ENCODE measurements at places on chromosomes 2 and 18.

DNA sequence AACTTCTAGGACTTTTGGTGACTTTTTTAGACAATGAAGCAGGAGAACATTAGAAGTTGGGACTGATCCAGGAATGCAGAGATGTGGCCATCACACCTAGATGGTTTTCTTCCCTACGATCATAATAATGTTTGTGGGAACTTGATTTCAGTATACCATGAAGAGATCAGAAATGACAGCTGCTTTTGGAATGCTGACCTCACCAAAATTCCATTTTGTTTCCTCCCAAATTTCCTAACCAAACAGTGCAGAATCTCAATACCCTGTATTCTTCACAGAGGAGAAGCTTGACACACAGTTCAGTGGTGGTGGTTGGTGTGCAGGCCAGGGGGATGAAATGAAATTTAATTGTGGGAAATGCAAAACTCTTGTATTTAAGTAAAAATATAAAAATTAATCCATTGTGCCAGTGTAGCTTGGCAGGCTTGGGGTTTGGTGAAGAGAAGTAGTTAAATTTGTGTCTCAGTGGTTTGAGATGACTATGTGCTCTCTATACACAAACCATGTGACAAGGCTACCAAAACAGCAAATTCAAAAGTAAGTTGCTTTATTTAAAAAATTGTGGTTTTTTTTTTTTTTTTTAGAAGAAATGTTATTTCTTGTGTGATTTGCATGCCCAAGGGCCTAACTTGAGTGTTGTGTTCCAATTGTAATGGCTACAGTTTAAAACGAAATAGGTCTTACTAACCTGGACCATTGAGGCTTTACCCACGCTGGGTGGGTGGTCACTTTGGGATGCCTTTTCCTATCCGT is 252.4 kb downstream of the LPIN1 start:
- DNase-seq = no peak

- no peak for DNase-seq
These were observed 164.1 kb upstream of the GATA6 start for GRCh38 chr18:22005191-22005841.

DNA sequence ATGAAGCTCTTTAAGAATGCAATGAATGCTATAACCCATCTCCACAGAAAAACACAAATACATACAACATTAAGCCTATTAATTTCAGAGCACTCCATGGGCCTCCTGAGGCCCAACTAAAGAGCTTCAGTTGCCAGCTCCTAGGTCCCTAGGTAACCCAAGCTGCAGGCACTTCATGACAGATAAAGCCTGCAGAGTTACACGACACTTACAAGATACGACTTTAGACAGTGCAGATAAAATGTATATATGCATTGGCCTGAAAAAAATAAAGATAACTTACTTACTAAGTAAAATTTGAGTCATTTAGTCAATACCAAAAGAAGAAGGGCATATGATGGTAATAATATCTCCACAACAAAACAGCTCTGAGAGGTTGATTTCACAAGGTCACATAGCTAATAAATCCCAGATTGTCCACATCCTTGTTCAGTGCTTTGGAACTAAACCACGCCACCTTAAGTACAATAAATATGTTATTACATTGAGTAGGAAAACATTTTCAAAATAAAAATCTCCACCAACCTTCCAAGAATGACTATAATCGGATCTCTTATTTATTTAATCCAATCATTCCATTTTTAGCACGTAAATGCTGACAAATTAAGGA is 3.4 kb downstream of the MAP4K3 start:
- no peak for DNase-seq

DNA sequence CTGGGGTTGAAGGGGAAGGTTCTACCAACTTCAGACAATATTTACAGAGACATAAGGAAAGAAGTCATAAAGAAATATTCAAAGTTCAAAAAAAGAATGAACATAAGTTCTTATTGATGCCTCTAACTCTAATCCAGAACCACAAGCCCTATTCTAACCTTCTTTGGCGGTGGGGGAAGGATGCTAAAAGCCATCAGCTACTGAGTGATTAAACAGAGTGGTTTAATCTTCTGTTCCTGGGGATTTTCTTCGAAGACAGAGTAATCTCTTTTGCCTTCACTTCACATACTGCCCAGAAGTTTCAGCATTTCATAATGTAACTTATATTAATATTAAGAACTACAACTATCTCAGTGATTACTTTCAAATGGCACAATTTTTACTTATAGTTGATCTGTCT is 51.2 kb upstream of the TXNDC2 start:
- no peak for DNase-seq

- DNase-seq = no peak
These were observed 158.9 kb downstream of the VAPA start for GRCh38 chr18:10072671-10073175.

GRCh38 chr2:24049485-24050021 is at the start of gene FKBP1B:
TSS of gene FKBP1B (plus strand) at chr2:24049741. CDS start at chr2:24049850, 109 bp downstream.
- peak; percentile 57 for DNase-seq

- DNase-seq = no peak
These were observed 3.1 kb downstream of the ARHGAP25 start for GRCh38 chr2:68737711-68738110.

- no peak for DNase-seq
These were observed 290.5 kb upstream of the HS6ST1 start for GRCh38 chr2:128608921-128609880.

DNA sequence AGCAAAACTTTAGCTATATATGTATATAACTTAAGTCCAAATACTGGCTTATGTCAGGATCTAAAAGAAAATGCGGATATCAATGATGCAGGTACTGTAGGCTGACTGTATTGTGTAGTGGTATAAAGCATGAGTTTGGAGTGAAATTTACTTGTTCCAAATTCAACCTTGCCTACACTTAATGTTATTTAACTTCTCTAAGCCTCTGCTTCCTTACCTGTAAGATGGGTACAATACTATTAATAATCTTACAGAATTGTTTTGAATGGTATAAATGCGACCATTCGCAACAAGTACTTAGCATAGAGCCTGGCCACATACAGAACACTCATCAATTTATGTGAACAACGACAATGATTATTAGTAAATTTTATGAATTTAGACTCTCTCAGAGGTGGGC is 62.4 kb downstream of the SPRED2 start:
- no peak for DNase-seq

GRCh38 chr2:38159597-38159996 is 83.6 kb upstream of the CYP1B1 start:
- DNase-seq = no peak

All from T-helper 9 cell (primary cell).